ENCODE measurements at places on chromosomes 1 and 21. TPM values are rescaled to one million over a fixed set of nuclear protein-coding genes. Genes with fewer than 3 reads are reported as not detected.

The ANKRD35 gene
- 0.46 TPM for total RNA-seq

- DNase-seq, result peak; percentile 69
Observed at GRCh38 chr1:201023517-201023902, at the start of gene KIF21B. TSS of gene KIF21B (minus strand) at chr1:201023714. CDS start at chr1:201023383, 331 bp downstream.

The S100A8 gene
- not detected for total RNA-seq

The IL12RB2 gene
- not detected for total RNA-seq

The C1orf87 gene
- not detected for total RNA-seq

- no peak for DNase-seq
Observed at GRCh38 chr1:75708910-75709309, 15.6 kb upstream of the ACADM start.

DNA sequence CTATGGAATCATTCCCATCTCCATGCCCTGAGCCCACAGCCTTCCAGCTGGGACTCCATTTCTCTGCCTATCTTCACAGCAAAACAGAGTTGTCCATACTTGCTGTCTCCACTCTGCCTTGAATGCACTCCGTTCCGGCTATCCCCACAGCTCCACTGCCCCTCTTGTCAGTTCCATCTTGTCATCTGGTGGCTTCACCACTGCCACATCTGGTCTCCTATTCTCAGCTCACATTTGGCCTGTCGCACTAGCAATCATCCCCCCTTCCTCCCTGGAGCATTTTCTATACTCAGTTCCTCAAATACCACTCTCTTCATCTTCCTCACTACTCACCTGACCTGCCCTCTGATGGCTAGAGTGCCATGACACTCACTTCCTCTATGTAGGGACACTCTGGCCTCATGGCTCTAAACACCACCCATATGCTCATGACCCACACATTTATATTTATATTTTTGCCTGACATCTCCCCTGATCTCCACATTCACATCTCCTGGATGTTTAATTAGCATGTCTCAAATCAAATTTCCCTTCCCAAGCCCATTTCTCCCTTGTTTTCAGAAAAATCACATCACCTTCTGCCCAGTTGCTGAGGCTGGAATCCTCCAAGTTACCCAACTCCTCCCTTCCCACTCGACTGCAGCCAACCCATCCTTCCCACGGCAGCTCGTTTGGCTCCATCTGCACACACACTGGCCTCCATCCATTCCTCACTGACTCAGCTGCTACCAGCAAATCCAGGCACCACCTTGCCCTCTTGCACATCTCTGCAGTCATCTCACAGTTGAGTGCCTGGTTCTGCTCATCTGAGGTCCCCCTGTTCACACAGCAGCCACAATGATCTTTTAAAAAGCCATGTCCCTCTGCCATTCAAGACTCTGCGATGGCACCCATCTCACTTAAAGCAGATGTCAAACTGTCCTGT, 6.1 kb downstream of the ZNF692 start:
- DNase-seq, result no peak

- DNase-seq, result no peak
Observed at GRCh38 chr1:246678816-246679793, 45.1 kb upstream of the SCCPDH start.

The PLEKHN1 gene
- 2.4 TPM for total RNA-seq

DNA sequence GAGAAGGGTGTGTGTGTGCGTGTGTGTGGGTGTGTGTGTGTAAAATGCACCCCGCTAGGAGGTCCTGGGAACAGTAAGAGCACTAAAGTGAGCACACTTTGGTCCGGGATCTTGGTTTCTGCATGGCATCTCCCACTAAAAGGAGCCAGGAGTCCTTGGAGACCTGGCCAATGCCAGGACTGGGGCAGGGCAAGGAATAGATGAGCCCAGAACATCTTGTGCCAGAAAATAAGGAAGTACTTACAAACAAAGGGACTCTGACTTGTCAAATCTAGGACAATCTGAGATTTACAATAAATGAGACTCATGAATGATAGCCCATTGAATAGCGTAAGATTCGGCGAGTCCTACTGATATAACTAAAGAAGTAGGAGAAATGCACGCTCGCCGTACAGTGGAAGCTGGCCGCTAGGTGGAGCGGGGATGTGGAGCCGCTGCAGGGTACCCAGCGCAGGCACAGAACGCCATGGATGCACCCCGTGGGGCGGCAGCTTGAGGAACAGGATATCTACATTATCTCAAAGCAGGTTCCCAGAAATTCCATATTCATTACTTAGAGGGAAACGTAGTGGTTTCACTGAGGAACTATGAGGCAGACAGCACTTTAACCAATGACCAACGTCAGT, 7.1 kb downstream of the SLC37A1 start:
- DNase-seq, result no peak

- DNase-seq, result no peak
Observed at GRCh38 chr1:87979079-87979478, 650.4 kb downstream of the LMO4 start.

DNA sequence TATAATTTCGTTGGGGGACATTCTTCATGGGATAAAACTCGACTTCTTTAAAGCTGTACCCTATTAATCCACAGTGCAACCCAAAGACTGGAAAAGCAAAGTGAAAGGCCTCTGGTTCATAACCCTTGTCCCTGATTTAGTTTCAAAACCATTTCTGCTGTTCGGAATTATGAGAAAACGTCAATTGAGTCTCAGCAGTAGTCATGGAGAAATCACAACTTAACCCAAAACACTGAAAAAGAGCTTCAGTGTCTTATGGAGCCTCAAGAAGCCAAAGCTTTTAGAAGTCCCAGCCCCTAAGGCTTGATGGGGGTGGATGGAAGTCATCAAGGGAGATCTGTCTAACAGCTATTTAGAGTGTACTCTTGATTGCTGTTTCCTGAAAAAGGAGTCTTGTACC, 73.5 kb upstream of the VCAM1 start:
- DNase-seq, result no peak

- DNase-seq, result peak; percentile 79
Observed at GRCh38 chr1:169060919-169061639, 45.4 kb upstream of the ATP1B1 start.

All from HT-29 (cell line).